Aorta (tissue), 5 donors: ENCODE measurements at places on chromosomes 4 and X. TPM values are rescaled to one million over a fixed set of nuclear protein-coding genes. Genes with fewer than 3 reads are reported as not detected.

DNA sequence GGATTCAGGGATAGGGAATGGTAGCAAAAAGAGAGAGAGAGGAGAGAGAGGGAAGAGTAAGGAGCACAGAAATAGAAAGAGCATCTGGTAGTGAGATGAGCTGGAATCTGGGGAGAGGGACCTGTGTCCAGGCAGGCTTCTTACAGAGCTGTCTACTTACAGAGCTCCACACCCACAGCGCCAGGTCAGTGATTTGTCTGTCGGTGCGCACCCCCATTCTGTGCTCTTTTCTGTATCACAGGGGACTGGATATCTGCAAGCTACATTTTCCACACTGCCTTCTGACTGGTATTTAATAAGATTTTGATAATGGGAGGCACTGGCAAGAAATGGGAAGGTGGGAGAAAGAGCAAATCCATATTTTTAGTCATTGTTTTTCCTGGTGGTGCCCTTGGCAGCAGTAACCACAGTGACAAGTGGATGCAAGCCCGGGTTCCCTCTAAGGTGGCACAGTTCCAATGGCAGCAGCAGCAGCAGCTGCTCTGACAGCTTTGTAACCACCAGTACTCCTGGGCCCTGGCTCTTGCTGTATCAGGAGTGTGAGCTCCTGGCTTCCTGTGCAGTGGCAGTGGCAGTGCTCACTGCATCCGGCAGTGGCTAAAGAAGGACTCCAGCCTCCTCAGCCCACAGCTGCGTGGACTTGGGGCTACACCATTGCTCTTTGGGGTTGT lies 300.5 kb downstream of the TRIML1 start:
- peak; percentile 54 for DNase-seq

DNA sequence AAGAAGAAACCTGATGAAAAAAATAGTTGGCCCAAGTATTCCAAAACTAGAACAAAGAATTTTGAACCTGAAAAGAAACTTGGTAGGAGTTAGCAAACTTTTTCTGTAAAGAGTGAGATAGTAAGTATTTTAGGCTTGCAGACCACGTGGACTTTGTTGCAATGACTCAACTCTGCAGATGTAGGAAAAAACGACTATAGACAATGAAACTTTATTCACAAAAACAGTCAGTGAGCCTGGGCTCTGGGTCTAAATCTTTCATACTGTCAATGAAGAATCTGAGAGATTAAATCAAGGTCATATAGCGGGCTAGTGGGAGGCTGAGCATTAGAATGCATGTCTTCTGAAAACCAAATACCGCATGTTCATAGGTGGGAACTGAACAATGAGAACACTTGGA lies 23.0 kb downstream of the SH3D19 start:
- no peak for DNase-seq

- no peak for DNase-seq
Observed at GRCh38 chr4:137819964-137820383, 287.7 kb upstream of the PCDH18 start.

GRCh38 chr4:168795346-168795745 lies 214.7 kb downstream of the CBR4 start:
- no peak for DNase-seq

DNA sequence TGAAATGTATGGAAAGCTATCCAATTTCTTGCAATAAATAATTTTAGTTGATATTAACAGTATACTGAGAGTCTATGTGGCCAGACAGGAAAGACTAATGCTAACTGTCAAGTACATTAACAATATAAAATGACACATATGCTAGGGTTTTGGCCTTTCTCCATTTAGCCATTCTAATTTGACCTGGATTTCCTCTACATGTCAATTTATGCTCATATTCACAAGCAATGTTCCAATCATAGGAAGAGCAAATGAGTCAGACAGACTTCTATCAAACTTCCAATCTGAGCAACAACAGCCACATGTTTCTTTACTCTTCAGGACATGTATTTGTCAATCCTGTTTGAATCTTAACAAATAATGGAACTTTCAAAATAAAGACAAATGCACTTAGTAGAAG lies 53.6 kb downstream of the CORIN start:
- DNase-seq: no peak

DNA sequence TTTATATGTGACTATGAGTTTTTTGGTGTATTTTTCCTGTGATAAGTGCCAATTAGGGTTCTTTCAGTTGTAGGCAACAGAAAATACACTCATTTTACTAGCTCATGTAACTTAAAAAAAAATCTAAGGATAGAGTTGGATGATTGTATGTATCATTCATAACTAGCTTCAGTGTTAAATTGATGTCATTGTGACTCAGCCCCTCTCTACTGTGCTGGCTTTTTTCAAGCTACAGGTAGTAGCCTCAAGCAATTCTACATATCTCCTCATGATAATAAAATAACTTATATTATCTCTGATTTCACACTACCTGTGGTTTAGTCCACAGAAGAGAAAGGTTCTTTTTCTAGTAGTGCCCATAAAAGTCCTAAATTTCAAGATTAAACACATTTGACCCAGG lies 11.9 kb downstream of the WDR17 start:
- no peak for DNase-seq

The TMEM271 gene
- not detected for total RNA-seq

The TMEM150C gene
- 3.5 TPM for total RNA-seq
